Sciatic nerve (tissue), 2 donors: ENCODE measurements at places on chromosomes 7 and 10.

GRCh38 chr10:122044713-122045112, 55.8 kb downstream of the TACC2 start:
- no peak for DNase-seq

DNA sequence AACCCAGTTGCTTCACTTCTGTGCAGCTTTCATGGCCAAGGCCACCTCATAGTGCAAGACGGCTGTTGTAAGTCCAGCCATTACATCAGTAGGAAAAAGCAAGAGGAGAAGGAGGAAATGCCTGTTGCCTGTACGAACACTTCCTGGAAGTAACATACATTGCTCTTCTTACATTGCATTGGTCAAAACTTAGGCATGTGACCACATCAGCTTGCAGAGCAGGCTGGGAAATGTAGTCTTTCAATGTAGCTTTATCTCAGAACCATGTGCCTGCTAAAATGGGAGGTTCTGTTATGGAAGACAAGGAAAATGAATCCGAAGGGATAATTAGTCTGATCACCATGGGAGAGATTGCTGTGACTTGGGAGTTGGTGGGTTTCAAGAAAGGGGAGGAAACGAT, 4.3 kb downstream of the SLC29A3 start:
- no peak for DNase-seq

DNA sequence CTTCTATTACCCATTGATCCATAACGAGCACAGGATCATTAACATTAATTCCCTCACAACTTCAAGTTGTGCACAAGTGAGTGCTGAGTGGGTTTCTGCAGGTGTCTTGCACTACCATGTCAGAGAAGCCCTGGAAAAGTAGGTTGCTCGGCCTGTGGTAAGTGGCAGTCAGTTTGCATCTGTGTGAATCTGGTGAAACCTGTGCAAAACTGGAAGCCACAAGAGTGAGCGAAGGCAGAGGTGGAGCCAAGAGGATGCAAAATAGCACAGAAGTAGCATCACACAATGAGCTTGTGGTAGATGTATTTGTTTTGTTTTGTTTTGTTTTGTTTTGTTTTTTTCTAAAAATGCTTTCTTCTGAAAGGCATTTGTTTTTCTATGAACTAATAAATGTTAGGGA, 181.5 kb downstream of the THSD7A start:
- DNase-seq, result no peak

- DNase-seq, result no peak
Observed at GRCh38 chr7:50166997-50167965, 74.2 kb upstream of the ZPBP start.

DNA sequence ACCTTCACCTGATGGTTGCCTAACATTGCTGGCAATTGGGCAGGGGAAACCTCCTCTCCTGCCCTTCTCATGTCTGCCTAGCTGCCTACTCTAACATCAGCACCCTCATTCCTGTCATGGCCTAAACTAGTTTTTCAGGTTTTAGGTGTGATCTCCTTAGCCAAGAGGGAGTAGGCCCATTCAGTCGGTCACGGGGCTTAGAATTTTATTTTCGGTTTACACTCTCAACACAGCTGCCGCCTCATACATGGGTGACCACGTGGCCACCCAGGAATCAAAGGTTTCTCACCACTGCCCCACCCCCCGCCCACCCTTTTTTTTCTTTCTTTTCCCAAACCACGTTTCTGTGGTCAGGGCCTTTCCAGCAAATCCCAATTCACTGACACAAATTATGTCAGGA, 97.2 kb downstream of the RALA start:
- no peak for DNase-seq

GRCh38 chr7:8044761-8045430, 76.3 kb downstream of the GLCCI1 start:
- no peak for DNase-seq

DNA sequence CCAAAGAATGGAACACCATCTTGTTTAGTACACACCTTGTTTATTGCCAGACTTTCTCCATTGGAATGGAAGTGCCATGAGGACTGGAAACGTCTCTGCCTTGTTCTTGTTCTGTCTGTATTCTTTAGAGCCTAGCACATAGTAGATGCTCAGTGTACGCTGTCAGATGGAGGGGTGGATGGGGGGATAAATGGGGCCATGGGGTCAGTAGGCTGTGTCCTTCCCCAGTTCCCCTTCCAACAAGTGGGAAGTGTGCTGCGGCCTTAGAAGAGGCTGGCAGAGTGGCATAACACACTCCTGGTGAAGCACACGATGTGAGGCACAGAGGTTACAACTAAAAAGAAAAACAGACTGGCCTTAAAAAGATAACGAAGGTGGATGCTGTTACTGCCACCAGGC, 61.9 kb downstream of the TMEM209 start:
- no peak for DNase-seq

GRCh38 chr10:43202657-43203447, 64.0 kb downstream of the RASGEF1A start:
- peak; percentile 84 for DNase-seq

- no peak for DNase-seq
Observed at GRCh38 chr10:23505797-23506465, 67.1 kb downstream of the OTUD1 start.

- no peak for DNase-seq
Observed at GRCh38 chr7:77760809-77761453, 37.3 kb downstream of the TMEM60 start.
